ENCODE measurements at places on chromosomes 12 and 14. TPM values are rescaled to one million over a fixed set of nuclear protein-coding genes. Genes with fewer than 3 reads are reported as not detected.

DNA sequence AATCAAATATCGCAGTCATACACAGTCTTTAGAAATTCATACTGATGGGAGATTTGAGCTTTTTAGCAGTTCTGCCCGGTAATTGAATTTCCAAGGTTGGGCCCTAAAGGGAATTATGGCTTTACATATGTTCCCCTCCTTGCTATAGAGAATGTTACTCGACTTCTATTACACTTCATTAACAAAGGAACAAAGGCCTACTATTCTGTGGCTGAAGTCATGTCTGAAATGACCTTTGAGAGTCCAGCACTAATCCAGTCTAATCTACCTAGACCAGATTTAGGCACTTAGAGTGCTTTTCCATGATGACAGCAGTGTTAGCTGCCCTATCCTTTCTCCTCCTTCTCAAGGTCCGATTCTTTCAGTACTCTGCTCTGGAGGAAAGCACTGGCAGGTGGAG is 305.3 kb downstream of the MED13L start:
- H3K4me1 ChIP-seq: peaks cover 9% of the 10 kb centered on the region
- H3K27ac ChIP-seq: peak overlapping the region; percentile 1
- peaks cover 77% of the 10 kb centered on the region for H3K36me3 ChIP-seq
- DNase-seq: no peak

GRCh38 chr12:14357486-14357885 is 8.0 kb upstream of the ATF7IP start:
- DNase-seq: no peak
- H3K4me3 ChIP-seq: no peak overlapping the region
- H3K4me1 ChIP-seq: no peaks in the 10 kb centered on the region
- H3K27ac ChIP-seq: no peak overlapping the region
- H3K36me3 ChIP-seq: no peaks in the 10 kb centered on the region
- H3K27me3 ChIP-seq: no peaks in the 10 kb centered on the region

GRCh38 chr14:67620217-67620785 is 581 bp downstream of the ARG2 start:
- peaks cover 10% of the 10 kb centered on the region for H3K27me3 ChIP-seq
- no peak for DNase-seq
- H3K4me1 ChIP-seq: peaks cover 32% of the 10 kb centered on the region
- H3K36me3 ChIP-seq: peaks cover 4% of the 10 kb centered on the region
- peak overlapping the region; percentile 81 for H3K27ac ChIP-seq
- peak overlapping the region; percentile 81 for H3K4me3 ChIP-seq

The KCNH3 gene
- total RNA-seq: 0.35 TPM

GRCh38 chr12:97309921-97310320 is 152.7 kb upstream of the RMST start:
- H3K27me3 ChIP-seq: peaks cover 3% of the 10 kb centered on the region
- H3K4me3 ChIP-seq: no peak overlapping the region
- no peak for DNase-seq
- no peaks in the 10 kb centered on the region for H3K4me1 ChIP-seq
- H3K27ac ChIP-seq: no peak overlapping the region

GRCh38 chr12:51871918-51872688 is 15.8 kb upstream of the ANKRD33 start:
- no peak overlapping the region for H3K27ac ChIP-seq
- no peak for DNase-seq
- H3K4me1 ChIP-seq: peaks cover 28% of the 10 kb centered on the region
- peaks cover 5% of the 10 kb centered on the region for H3K27me3 ChIP-seq

The PIWIL1 gene
- not detected for total RNA-seq

The ASIC1 gene
- 3.0 TPM for total RNA-seq

DNA sequence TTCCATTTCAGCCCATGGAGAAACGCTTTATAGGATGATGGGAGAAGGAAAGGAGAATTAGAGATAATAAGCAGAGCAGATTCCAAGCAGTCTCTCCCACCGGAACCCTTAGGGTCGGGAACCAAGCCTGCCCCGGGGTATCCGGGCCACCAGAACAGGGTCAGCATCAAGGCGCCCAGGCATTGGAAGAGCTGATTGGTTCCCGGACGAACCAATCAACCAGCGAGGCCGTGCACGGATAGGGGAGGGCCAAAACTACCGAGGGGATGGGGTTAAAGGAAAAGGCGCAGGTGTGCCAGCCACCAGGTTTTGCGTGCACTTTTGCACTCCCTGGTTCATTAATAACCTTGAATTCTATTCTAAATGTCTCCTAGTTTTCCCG is 1.7 kb downstream of the PPM1H start:
- peaks cover 8% of the 10 kb centered on the region for H3K36me3 ChIP-seq
- H3K27ac ChIP-seq: peak overlapping the region; percentile 78
- no peak for DNase-seq
- H3K4me1 ChIP-seq: peaks cover 55% of the 10 kb centered on the region

The PRH2 gene
- total RNA-seq: not detected

DNA sequence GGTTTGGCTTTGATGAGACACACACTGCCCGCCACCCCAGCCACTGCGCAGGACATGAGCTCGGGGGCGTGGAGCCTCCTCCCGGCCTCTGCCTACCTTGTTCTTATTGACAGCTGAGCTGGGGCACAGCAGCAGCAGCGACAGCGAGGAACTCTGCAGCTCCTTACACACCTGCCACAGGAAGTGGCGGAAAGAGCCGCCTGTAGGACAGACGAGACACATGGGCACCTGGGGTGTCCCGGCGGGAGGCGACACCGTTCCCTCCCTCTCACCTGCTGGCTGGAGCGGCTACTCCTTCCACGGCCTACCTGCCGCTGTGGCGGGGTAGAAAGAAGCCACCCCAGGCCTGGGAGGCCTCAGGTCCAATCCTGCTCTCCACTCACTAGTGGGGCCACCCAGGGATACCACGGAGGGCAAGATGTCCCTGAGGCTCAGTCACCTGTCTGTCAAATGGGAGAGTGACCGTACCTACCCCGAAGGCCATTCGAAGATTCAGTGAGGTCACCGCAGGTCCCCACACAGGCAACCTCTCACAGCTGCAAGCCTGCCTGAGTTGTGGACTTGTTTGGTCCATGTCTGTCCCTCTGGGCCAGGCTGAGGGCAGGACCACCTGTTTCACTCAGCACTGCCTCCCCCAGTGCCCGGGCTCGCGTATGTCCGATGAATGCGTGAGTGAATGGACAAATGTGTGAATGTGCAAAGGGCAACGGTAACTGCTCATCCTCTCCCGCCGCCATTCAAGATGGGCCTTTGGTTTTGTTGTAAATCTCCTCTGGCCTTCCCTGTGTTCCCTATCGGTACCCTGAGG is 42.6 kb downstream of the TRAFD1 start:
- no peak overlapping the region for H3K27ac ChIP-seq
- peaks cover 15% of the 10 kb centered on the region for H3K36me3 ChIP-seq
- H3K4me1 ChIP-seq: peaks cover 4% of the 10 kb centered on the region
- no peaks in the 10 kb centered on the region for H3K27me3 ChIP-seq
- DNase-seq: no peak

- H3K4me3 ChIP-seq: peak overlapping the region; percentile 46
- peak overlapping the region; percentile 83 for H3K27ac ChIP-seq
- peaks cover 86% of the 10 kb centered on the region for H3K4me1 ChIP-seq
- H3K36me3 ChIP-seq: no peaks in the 10 kb centered on the region
- H3K27me3 ChIP-seq: no peaks in the 10 kb centered on the region
- no peak for DNase-seq
Measured at GRCh38 chr12:124390442-124391097, 95.7 kb downstream of the RFLNA start.

- H3K27me3 ChIP-seq: no peaks in the 10 kb centered on the region
- H3K4me3 ChIP-seq: peak overlapping the region; percentile 79
- DNase-seq: no peak
- peak overlapping the region; percentile 81 for H3K27ac ChIP-seq
- H3K4me1 ChIP-seq: peaks cover 48% of the 10 kb centered on the region
Measured at GRCh38 chr12:8031872-8032241, 659 bp upstream of the FOXJ2 start.

All from osteocyte (in vitro differentiated cells).